ENCODE measurements at places on chromosomes 5 and 9.

DNA sequence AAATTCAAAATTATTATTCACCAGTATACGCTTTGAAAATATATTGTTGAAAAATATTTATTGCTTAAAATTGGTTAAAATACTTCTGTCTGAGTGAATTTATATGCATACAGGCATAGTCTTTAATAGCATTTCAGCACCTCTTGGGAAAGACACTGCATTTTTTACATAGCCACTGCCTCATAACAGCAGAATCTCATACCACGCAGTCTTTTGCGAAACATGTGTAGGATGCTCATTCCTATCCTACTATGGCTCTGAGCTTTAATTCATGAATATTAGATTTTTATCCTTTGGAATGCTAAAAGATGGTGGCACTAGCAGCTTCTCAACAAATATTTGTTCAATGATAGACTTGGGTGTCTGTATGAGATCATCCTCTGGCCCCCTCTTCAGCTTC is 94.0 kb upstream of the SH3GL2 start:
- DNase-seq = no peak

GRCh38 chr9:120538339-120538738 is 41.6 kb downstream of the CDK5RAP2 start:
- no peak for DNase-seq

- DNase-seq = no peak
Observed at GRCh38 chr9:74357577-74357976, 139.6 kb upstream of the RORB start.

- DNase-seq = no peak
Observed at GRCh38 chr5:63877961-63878360, 84.3 kb downstream of the HTR1A start.

- DNase-seq = no peak
Observed at GRCh38 chr9:90772386-90772785, 29.2 kb upstream of the SYK start.

- DNase-seq = no peak
Observed at GRCh38 chr9:95230046-95230445, 87.5 kb downstream of the FANCC start.

- no peak for DNase-seq
Observed at GRCh38 chr5:159021901-159022556, 77.7 kb downstream of the EBF1 start.

- DNase-seq = no peak
Observed at GRCh38 chr5:57804007-57804444, 321.4 kb upstream of the ACTBL2 start.

DNA sequence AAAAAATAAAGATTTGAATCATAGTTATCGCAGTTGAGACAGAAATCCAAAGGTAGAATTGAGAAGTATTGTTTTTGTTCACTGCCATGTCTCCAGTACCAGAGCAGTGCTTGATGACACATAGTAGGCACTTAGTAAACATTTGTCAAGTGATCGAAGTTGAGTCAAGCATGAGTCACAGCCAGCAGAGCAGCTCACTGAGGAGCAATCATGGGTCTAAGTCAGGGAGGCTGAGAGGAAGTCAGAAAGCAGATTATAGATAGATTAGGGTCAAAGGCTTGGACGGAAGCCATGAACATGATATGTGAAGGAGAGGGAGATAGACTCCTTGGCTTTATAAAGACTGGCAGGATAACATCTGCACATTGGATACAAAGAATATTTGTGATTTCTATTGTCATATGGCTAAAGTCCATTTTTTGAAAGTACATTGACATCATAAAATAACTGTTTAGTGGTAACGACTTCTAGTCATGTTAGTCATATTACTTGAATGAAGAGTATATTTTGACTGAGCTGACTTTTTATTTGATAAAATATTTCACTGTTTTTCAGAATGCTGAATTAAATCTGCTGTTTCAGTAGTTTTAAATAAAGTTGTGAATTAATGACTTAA is 168.5 kb downstream of the RAB3C start:
- DNase-seq = no peak

GRCh38 chr5:683551-684481 is 9.3 kb downstream of the TPPP start:
- no peak for DNase-seq

GRCh38 chr9:132820169-132820944 is 57.7 kb downstream of the AK8 start:
- DNase-seq = no peak

GRCh38 chr5:1159774-1160406 is 41.5 kb upstream of the SLC6A19 start:
- no peak for DNase-seq

DNA sequence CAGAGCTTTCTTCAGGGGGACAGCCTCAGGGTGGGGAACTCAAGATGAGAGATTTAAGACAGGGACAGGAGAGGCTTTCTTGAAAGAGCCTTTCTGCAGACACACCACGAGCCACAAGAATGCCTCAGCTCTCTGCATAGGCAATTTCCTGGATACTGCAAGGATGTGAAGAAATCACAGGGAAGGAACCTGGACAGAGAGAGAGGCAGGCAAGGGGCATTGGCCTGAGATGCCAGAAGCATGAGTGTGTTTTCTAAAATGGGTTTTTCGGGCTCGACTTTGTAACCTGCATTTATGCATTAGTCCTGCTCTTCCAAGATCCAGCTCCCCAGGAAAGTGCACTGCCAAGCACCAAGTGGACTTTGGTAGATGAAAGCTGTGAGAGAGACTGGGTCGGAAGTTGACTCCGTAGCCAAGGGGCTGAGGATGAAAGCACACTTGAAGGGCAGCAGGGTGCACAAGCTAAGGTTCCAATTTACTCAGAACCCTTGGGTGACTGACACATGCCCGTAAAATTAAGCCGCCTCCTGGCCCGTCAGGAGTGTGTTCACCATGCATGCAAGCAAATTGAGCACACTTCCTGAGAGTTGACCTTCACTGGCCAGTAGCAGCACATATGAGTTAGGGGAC is 90.9 kb downstream of the CFAP90 start:
- DNase-seq = peak; percentile 43

- no peak for DNase-seq
Observed at GRCh38 chr5:154940375-154940771, 500 bp upstream of the MRPL22 start.

- peak; percentile 38 for DNase-seq
Observed at GRCh38 chr5:73663860-73664240, 37.9 kb downstream of the ARHGEF28 start.

GRCh38 chr9:116300360-116300870 is 146.8 kb downstream of the PAPPA start:
- no peak for DNase-seq

GRCh38 chr5:80194468-80194867 is 61.4 kb downstream of the SERINC5 start:
- no peak for DNase-seq

GRCh38 chr5:94043311-94043710 is 301.9 kb upstream of the POU5F2 start:
- DNase-seq = no peak

DNA sequence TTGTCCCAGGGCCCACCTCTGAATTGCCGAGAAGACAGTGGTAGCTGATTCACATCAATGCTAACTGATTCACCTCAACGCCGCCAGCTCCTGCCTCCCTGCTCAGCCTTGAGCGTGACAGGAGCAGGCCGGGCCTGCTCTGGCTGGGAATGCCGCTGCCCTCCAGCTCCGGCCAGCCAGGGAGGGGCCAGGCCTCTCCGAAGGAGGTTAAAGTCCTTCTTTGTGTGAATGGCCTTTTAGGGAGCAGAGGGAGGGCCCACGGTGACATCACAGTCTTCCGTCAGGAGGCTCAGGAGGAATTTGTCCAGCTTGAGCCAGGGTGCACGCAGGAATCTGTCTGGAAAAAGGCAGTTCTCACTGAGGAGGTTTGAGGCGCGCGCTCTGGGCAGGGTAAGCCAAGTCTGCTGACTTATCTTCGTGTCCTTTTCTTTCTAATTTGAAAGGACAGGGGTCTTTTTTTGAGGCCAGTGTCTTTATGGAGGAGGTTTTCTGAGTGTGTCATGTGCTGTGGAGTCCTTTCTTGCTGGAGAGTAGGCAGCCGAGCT is 82.7 kb downstream of the C9orf152 start:
- peak; percentile 96 for DNase-seq

DNA sequence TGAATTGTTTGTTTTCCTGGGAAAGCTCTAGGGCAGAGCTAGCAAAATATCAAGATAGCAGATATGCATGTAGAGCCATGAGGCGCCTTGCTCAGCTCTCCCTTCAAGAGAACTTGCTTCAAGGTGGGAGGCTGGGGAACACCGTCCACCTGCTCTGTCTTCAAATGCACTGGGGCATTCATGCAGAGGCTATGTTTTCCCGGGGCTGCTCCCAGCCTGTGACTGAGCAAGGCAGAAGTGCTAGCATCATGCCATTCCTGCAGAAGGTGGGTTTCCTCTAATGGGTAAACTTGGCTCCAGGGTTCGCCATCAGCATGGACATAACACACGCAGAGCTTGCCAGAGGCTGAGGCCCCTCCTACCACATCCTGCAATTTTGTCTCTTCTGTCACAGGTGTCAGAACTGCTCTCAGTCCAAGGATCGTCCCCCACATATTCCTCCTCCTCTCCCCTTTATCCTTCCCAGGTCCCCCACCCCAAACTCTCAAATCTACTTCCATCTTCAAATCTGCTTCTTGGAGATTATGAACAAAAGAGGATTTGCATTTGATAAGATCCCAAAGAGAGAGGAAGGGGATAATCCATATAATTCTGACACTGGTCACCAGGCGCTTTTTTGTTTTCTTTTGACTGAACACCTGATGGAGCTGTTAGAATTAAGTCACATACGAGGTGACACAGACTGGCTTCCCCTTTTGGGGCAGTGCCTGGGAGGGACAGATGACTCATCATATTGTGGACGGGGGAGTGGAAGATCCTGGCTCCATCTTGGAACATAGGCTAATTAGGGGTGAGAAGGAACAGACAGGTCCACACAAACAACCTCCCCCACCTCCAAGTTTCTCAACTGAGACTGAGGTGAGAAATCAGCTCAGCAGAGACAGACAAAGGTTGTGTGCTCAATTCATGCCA is 85.0 kb upstream of the TAF11L2 start:
- no peak for DNase-seq

GRCh38 chr9:643966-644365 is 197.5 kb upstream of the DMRT1 start:
- DNase-seq = no peak

- DNase-seq = no peak
Observed at GRCh38 chr5:101539315-101539714, 636.2 kb upstream of the ST8SIA4 start.

DNA sequence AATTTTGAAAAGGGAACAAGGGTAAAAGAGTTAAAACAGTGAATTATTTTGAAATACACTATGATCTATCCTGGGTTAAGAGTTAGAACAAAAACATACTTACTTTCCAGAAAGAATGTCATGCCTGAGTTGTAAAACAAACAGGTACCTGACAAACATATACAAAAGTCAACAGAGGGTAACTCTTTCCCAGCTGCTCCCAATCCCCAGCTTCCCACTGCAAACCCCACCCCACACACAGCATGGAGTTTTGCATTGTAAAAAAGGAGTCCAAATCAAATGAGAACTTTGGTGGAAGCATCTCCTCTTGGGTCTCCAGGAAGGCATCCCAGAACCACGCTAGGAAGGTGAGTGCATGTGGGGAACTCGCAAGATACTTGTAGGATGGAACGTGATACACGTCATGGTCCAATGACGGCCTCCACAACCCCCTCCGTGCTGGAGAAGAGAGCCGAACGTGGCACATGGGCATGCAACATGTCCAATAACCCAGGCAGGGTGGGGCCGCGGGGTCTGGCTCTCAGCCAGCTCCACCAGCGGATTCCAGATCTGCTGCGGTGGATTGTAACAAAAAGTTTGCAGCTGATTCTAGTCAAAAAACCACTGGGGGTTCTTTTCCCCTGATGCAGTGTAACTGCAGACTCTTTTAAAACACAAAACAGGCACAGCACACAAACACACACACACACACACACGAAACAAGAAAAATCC is 55.8 kb downstream of the EPB41L4B start:
- DNase-seq = no peak

DNA sequence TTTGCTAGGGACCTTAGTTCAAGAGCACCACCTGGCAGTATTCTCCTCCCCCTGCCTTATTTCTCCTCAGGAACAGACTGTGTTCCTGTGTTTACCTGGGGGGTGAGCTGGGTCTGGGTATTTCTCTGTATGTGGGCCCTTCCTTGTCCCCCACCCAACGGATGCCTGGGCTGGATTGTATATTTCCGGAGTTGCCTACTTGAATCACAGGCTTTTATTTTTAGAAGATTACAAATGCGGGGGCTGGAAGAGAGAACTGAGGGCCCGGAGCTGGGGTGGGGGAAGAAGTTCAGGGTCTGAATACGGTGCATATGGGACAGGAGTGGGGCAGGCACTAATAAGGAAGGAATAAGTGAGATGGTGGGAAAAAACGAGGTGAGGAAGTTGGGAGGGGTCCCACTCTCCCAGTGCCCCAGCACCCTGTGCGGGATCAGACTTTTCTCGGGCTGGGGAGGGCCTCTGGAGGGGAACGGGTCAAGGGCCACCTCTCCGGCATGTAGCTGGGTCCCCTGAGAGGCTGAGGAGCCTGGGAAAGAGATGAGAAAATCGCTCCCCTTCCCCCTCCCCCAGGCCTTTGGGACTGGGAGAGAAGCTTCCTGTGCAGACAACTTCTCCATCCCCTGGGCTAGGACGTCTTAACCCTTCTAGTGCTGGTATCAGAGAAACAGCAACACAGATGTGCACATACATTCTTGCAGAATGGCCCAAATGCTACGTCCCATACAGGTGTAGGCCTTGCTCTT is 42.1 kb downstream of the PCDH1 start:
- no peak for DNase-seq

DNA sequence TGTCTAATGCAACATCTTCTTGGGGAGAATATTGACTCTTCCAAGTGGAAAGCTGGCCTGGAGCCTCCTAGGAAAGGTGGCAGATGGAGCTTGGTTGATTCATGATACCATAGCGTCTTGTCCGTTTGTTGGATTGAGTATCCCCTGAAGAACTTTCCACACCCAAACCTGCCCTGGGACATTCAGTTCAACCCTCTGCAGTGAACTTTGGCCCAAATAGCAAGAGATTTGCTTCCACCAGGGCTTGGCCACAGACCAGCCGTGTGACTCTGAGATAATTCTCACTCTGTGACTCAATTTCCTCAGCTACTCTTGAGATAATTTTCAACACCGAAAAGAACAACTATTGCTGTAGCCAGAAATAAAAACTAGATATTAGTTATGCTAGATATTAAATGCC is 108.0 kb upstream of the RAD23B start:
- no peak for DNase-seq

All from ACHN (cell line).